IMR-90 (cell line): ENCODE measurements at places on chromosomes 2 and 18. TPM values are rescaled to one million over a fixed set of nuclear protein-coding genes. Genes with fewer than 3 reads are reported as not detected.

- DNase-seq: no peak
Measured at GRCh38 chr2:111208639-111209038, 87.9 kb downstream of the BCL2L11 start.

DNA sequence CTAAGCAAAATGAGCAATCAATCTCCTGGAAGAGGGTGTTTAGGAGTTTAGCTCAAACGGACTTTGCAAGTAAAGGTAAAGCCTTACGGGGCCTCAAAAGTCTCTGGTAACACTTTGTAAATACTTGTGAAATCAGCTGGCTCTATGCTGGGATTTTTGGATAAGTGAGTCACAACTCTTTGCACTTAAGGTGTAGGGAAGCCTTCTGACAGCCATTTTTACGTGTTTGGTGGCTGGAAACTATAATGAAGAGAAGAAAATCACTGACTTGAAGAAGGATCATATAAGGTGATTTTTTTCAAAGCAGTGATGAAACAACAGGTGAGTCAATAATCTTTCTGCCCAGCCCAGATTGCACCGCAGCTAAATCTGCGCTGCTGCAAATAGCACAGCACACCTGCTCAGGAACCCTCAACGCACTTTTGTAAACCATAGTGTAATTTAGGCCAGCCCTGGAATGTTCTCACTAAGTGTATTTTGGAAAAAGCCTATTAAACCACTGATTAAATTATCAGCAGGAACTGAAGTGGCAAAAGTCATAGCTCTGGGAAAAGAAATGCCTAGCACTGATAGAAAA, 218.8 kb downstream of the AGPS start:
- DNase-seq: no peak

DNA sequence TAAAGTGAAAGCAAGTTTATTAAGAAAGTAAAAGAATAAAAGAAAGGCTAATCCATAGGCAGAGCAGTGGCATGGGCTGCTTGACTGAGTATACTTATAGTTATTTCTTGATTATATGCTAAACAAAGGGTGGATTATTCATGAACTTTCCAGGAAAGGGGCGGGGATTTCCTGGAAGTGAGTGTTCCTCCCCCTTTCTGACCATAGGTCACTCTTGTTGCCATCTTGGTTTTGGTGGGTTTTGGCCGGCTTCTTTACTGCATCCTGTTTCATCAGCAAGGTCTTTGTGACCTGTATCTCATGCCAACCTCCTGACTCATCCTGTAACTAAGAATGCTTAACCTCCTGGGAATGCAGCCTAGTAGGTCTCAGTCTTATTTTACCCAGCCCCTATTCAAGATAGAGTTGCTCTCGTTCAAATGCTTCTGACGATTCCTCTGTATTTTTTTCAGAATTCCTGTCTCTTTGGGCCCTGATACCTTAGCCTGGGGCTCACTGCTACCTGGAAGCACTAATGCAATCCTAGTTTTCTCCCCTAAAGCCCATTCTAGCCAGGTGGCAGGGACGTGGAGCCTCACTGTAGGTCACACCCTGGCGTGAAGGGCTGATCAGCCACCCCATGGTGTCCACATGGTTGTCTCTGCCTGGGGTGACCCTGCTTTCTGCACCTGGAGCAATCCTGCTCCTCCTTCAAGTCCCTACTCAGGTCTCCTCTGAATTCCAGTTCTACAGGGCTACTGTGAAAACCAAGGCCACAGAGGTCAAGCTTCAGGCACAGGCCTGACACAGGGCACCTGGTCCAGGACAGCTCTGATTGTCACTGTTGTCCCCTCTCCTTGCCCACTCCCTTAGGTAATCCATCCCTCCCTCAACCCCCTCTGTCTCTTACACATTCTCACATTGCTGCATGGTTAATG, 6.0 kb upstream of the SLC35F6 start:
- DNase-seq: peak; percentile 99

GRCh38 chr2:26355038-26355995, 8.7 kb upstream of the ADGRF3 start:
- DNase-seq: peak; percentile 97

GRCh38 chr18:56112013-56112749, 524.2 kb upstream of the TCF4 start:
- DNase-seq: peak; percentile 75

- DNase-seq: no peak
Measured at GRCh38 chr2:231312066-231312465, 83.4 kb upstream of the B3GNT7 start.

- peak; percentile 87 for DNase-seq
Measured at GRCh38 chr2:39696838-39697237, 31.1 kb downstream of the TMEM178A start.

DNA sequence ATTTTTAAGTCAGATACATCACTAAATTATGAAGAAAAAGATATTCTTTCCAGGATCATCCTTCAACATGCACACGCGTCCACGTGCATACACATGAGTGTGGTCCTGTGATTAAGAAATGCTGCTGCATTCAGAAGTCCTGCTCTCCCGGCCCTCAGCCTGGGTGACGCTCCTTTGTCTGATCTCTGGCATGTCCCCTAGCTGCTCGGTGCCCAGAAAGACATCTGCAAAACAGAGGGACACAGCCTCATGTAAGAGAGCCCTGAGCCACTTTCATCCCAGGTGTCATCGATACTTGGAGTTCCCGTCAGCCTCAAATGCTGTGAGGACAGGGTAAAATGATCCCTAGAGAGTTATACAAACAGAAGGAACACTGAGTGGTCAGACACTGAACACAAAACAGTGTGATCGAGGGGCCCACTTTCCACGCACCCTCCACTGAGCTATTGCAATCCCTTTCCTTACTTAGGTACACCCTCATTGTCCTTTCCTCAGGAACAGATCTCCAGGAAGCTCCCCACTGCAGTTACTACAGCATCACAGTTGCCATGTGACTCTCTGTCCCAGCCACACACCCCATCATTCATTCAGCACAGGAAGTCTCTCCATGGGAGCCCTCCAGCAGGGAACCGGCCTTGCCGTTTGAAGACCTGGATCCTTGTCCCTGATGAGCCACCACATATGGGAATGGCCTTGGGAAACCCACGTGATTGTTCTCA, 32.1 kb downstream of the CRACDL start:
- DNase-seq: no peak

- DNase-seq: no peak
Measured at GRCh38 chr18:10017043-10017442, 103.2 kb downstream of the VAPA start.

GRCh38 chr18:12924616-12925015, 23.2 kb upstream of the SEH1L start:
- DNase-seq: no peak

The PDCD1 gene
- not detected in 2 replicates for total RNA-seq

- no peak for DNase-seq
Measured at GRCh38 chr2:118241128-118241527, 152.9 kb downstream of the INSIG2 start.

The HOXD13 gene
- not detected in 2 replicates for total RNA-seq

DNA sequence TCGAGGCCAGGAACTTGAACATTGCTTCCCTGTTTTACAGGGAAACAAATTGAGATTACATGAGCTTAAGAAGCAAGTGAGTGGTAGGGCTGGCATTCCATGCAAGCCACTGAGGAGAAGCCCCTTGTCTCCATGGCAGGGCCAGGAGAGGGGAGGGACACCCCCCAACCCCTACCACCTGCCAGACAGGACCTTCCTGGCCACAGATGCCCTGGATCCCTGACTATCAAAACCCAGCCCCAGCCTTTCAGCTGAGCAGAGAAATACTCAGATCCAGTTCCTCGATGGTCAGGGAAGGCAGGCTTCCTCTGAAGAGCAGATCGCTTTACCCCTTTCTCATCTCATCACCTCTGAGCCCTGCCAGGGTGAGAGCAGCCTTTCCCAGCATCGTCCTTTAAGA, 53.8 kb upstream of the ALPP start:
- no peak for DNase-seq

DNA sequence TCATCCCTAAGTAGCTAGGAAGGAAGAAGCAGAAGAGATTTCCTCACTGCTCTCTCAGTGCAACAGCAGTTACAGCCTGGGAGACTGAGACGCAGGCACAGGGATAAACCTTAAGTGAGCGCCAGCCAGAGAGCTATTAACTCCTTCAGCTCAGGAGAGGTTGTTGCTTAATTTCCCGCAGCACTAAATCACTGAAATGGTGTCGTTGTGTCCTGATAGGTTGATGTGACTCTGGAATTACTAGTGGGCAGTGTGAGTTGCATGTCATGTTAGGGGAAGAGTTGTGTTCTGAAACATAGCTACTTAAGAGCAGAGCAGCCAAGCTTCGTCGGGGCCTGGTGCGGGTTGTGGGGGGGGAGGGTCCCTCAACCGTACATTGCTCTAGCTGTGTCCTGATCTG, 225.8 kb downstream of the NAPG start:
- DNase-seq: no peak

DNA sequence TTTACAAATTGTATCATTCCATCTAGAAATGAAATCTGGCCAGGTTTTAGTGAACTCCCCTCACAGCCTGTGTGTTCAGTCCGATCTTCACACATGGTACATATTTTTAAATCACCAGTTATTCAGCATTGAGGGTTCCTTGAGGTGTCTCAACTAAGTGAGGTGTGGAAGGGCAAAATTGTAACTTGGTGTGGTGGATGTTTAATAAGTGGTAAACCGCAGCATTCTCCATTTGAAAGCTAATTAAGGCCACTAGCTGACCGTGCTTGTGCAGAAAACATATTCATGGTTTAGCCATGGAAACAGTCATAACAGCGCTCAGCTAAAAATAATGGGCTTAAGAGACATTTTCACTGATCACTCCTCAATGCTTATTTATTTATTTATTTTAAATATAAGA, 786.2 kb upstream of the FANCL start:
- no peak for DNase-seq

The TXNDC9 gene
- 55.4 and 71.7 TPM in 2 replicates for total RNA-seq

GRCh38 chr2:157743051-157743450, 114.4 kb upstream of the ACVR1C start:
- DNase-seq: no peak

GRCh38 chr2:160499865-160500264, 6.3 kb upstream of the RBMS1 start:
- DNase-seq: no peak

- DNase-seq: no peak
Measured at GRCh38 chr2:206832873-206833272, 67.5 kb downstream of the FASTKD2 start.

The DCC gene
- total RNA-seq: 0.54 and 0.83 TPM in 2 replicates

The RTTN gene
- total RNA-seq: 19.9 and 21.9 TPM in 2 replicates

- peak; percentile 78 for DNase-seq
Measured at GRCh38 chr2:48471048-48471474, 58.9 kb upstream of the STON1 start.
